ENCODE measurements at places on chromosomes 1 and 21.

DNA sequence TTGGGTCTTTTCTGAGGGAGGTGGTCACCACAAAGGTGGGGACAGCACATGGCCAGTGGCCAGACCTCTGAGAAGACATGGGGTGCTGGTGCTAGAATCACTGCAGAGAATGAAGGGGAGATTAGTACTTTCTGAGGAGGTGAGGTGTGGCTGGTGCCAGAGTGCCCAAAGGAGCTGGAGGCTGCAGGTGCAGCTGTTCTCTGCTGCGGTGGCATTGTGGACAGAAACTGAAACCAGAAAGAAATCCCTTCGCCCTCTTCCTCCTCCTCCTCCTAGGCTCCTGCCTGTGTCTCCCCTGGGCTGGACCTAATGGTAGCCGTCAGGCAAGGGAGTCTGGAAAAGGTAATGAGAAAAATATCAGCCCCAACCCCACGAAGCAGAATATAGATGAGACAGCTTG is 261.7 kb downstream of the TM2D1 start:
- H3K36me3 ChIP-seq: no peaks in the 10 kb centered on the region
- no peak overlapping the region for H3K27ac ChIP-seq
- no peak for DNase-seq
- H3K4me3 ChIP-seq: no peak overlapping the region
- H3K4me1 ChIP-seq: no peaks in the 10 kb centered on the region

DNA sequence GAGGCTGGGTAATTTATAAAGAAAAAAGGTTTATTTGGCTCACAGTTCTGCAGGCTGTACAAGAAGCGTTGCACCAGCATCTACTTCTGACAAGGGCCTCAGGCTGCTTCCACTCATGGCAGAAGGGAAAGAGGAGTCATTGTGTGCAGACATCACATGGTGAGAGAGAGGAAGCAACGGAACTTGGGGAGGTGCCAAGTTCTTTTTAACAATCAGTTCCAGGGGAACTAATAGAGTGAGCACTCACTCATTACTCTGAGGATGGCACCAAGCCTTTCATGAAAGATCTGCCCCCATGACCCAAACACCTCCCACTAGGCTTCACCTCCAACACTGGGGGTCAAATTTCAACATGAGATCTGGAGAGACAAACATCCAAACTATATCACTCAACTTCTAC is 77.2 kb downstream of the DDAH1 start:
- DNase-seq: no peak
- H3K27ac ChIP-seq: no peak overlapping the region
- H3K4me1 ChIP-seq: no peaks in the 10 kb centered on the region
- H3K27me3 ChIP-seq: no peaks in the 10 kb centered on the region
- no peaks in the 10 kb centered on the region for H3K36me3 ChIP-seq

DNA sequence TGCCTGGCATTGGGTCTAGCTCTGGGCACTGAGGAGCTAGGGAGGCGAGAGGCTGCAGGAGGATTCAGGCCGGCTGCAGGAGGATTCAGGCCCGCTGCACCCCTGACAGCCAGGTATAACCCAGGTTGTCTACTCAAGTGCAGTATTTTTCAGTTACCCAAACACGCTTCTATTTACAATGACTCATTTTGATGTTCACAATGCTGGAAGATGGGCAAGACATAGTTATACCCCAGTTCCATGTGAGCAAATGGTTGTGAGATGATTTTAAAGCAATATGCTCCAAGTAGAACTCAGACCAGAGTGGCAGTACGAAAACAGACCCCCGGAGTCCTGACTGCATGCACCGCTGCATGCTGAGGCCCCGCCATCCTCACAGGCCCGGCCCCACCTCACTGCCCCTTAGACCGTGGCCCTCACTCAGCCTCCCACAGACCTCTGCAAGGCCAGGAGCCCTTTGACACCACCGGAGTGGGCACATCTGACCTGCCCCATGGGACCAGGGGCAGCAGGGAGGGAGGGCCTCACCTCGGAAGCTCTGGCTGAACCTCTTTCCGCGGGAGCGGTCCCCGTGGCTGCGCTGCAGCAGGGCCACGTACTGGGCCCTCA is 553 bp downstream of the LEFTY1 start:
- H3K27me3 ChIP-seq: no peaks in the 10 kb centered on the region
- no peak overlapping the region for H3K27ac ChIP-seq
- H3K4me3 ChIP-seq: no peak overlapping the region
- DNase-seq: no peak
- no peaks in the 10 kb centered on the region for H3K36me3 ChIP-seq

- no peak overlapping the region for H3K4me3 ChIP-seq
- no peaks in the 10 kb centered on the region for H3K36me3 ChIP-seq
- no peaks in the 10 kb centered on the region for H3K4me1 ChIP-seq
- no peaks in the 10 kb centered on the region for H3K27me3 ChIP-seq
- H3K27ac ChIP-seq: no peak overlapping the region
- DNase-seq: no peak
These were observed 11.8 kb upstream of the PRAMEF12 start for GRCh38 chr1:12761781-12762180.

All from CD8-positive, alpha-beta memory T cell (primary cell).